ENCODE measurements at places on chromosomes 13 and 19.
A peak's percentile ranks its signal among the peaks of the same experiment; 100 is the strongest.

DNA sequence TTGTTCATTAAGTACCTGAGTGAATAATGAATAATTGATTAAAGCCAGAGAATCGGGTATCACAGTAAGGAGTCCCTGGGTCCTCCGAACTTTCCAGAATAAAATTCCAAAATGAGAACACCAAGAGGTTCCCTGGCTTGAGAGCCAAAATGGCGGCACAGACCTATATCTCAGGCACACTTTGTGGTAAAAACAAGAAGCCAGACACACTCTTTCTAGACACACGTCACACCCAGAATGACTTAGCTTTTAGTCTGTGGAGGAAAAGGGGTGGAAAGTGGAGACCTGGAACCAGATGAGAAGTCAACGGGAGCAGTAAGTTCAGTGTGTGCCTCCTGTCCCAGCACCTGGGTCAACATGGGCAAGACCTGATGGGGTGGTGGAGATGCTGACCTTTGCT is 8.4 kb downstream of the ARL11 start:
- DNase-seq: no peak

GRCh38 chr19:13764821-13765394 is 586 bp downstream of the MRI1 start:
- DNase-seq: peak; percentile 18

- DNase-seq: no peak
Measured at GRCh38 chr19:41324231-41324702, 14.3 kb downstream of the CCDC97 start.

DNA sequence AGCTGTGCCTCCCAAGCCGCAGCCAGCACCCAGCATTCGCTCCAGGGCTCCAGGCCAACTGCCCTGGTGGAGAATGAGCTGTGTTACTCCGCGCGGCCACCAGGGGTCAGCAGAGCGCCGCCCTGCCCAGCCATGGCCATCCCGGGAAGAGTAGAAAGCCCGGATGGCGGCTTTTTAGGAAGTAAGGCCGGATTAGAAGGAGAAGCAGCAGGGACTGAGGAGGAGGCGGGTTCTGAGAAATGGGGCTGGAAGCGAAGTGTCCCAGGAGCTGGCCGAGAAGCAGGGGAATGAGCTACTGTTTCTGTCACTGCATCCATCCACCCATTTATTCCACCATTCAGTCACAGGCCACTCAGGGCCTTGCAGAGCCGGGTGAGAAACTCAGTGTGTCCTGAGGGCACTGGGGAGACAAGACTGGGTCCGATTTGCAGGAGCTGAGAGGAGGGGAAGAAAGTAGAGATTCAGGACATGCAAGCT is 6.6 kb upstream of the NPAS1 start:
- DNase-seq: peak; percentile 84

- DNase-seq: no peak
Measured at GRCh38 chr19:10222201-10222890, 8.8 kb downstream of the S1PR2 start.

- no peak for DNase-seq
Measured at GRCh38 chr19:35650581-35650980, 2.5 kb downstream of the COX6B1 start.

DNA sequence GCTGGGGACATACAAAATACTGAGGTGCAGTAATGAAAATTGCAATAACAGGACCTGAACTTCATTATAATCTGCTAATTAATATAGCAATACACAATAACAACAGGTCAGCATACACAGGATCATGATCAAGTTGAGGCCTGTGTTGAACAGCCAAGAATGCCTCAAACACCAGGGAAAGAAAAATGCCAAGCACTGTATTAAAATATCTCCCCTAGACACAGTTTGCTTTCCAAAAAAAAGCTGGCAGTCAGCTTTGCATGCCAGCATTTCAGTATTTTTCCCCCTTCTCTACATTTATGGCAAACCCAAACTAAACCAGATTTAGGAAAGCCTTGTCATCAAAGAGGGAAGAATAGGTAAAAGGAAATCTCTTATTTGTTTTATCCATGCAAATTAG is 226.9 kb downstream of the LHFPL6 start:
- no peak for DNase-seq

GRCh38 chr19:7665076-7665475 is 3.8 kb upstream of the RETN start:
- peak; percentile 96 for DNase-seq

GRCh38 chr13:32726374-32727037 is 140.3 kb downstream of the PDS5B start:
- DNase-seq: no peak

GRCh38 chr13:41520660-41521630 is 63.6 kb downstream of the RGCC start:
- no peak for DNase-seq

DNA sequence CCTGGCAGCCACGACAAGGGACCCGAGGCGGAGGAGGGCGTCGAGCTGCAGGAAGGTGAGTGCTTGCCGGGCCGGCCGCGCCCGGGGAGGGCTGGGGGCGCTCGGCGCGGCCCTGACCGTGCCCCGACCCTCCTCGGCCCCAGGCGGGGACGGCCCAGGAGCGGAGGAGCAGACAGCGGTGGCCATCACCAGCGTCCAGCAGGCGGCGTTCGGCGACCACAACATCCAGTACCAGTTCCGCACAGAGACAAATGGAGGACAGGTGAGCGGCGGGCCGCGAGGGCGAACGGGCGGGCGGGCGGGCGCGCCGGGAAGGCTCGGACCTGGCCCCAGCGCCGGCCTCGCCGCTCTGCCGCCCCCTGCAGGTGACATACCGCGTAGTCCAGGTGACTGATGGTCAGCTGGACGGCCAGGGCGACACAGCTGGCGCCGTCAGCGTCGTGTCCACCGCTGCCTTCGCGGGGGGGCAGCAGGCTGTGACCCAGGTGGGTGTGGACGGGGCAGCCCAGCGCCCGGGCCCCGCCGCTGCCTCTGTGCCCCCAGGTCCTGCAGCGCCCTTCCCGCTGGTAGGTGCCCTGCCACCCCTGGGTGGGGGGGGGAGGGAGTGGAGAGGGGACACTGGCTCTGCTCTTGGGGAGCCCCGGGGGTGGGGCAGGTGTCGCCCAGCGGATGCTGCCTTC is 816 bp downstream of the USF2 start:
- peak; percentile 92 for DNase-seq

- no peak for DNase-seq
Measured at GRCh38 chr13:59963827-59964226, 199.9 kb downstream of the DIAPH3 start.

DNA sequence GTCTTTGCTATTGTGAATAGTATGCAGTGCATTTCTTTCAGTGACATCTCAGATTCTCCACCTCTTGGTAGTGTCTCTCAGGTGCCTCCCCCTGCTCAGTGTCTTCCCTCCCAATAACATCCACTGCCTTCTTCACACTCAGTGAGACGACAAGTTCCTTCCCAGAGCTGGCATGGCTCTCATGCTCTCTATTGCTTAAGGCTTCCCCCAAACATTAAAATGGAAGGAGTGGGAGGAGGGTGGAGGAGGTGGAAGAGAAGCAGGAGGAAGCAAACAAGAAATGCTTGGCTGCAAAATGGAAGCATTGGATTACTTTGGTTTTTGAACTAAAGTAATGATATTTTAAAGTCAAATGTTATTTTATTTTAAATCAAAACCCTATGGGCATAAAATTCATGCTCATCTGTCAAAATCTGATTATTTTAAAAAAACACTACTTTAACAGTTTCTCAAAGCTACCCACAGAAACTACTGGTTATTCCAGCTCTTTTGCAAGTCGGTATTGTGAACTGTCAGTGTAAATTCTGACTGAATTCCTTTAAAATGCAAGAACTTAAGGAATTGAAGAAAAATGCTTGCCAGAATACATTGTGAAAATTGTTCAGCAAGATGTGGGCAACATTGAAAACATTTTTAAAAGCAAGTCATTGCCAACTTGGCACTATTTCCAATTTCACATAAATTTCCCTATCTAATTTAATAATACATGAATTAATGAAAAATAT is 727.6 kb upstream of the ARGLU1 start:
- no peak for DNase-seq

DNA sequence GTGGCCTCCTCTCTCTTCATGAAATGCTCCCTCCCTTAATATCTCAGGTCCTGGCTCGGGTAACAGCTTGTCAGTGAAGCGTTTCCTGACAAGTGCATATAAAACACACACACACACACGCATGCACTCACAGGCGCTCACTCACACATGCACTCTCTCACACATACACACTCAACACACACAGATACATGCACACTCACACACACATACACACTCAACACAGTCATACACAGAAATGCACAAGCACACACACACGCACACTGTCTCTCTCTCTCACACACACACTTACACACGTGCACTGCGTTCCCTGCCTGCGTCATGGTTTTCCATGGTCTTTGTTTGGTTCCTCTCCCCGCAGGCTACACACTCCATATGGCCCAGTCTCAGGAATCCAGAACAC is 344.1 kb downstream of the UQCRFS1 start:
- no peak for DNase-seq

DNA sequence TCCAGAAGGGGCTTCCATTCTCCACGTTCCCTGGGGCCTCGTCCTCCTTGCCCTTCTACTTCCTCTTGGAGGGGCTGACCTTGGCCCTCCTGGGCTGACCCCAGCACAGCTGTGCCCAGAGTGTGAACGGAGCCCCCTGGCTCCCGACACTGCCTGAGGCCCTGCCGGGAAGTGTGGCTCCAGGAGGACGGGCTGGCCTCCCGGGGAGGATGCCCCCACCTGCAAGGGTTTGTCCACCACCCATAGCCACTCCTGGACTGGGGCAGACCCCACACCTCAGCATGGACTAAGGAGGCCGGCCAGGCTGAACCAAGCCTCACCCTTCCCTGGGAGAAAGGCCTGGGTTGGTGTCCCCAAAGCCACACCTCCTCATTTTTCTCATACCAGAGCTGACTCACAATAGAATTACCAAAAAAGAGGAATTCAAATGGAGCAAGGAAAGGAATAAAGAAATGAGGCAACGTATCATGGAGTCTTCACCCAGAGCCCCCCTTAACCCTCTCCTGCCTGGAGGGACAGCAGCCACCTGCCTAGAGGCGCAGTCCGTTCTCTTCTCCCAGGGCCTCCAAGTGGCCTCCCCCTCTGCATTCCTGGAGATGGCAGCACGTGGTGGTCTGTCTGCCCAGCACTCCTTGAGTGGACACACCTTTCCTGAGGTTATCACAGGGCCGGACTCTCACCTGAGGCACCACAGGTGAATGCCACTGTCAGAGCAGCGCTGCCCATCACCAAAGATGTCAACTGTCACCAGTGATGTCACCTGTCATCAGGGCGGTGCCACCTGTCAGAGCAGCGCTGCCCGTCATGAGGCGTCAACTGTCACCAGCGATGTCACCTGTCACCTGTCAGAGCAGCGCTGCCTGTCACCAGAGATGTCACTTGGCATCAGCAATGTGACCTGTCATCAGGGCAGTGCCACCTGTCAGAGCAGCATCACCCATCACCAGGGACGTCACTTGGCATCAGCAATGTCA is 3.1 kb upstream of the C13orf46 start:
- DNase-seq: no peak

DNA sequence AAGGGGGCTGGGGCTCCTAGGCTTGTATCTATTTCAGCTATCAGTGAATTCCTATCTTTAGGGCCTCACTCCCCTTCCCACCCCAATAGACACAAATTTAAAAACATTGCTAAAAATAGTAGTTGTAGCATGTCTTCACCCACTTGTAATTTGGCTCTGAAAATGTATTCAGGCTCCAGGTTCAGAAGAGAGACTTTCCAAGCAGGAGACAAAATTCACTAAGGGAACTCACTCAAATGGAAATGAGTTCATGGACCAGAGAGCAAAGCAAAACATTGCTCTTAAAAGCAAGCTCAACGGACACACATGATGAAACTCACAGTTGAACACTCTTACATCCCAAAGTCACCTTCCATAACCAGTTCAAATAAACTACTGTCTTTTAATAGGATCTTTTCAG is 36.8 kb downstream of the PHF11 start:
- DNase-seq: no peak

DNA sequence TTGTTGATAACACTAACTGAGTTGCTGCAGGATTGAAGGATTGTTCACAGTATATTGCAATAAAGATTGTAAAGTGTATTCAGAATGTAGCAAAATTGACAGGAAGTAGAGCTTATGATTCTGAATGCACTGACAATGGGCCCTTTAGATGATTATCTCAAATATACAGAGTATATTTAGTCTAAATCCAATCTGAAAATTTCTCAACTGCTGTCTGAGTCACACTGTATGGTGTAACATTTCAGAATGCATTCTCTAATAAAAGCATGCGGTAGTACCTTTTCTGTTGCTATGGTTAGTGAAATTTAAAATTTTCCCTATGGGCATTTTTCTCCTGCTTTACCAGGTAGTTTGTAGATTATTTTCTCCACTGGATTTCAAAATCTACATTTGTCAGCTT is 365.2 kb downstream of the PCDH17 start:
- DNase-seq: no peak

GRCh38 chr13:44232774-44233173 is 140.8 kb upstream of the SERP2 start:
- DNase-seq: peak; percentile 18

DNA sequence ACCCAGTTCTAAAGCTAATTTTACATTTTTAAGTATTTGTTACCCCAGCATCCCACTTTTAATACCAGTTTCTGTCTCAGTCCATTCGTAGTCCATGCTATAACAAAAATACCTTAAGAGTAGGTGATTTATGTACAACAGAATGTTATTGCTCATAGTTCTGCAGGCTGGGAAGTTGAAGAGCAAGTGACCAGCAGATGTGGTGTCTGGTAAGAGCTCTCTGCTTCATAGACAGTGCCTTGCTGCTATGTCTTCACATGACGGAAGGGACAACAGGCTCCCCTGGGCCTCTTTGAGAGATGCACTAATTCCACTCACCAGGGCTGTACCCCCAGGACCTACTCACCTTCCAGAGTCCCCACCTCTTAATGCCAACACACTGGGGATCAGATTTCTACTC is 96.6 kb downstream of the COL4A2 start:
- DNase-seq: no peak

All from lung (tissue), 17 donors.